ENCODE measurements at places on chromosomes 3 and 15.

DNA sequence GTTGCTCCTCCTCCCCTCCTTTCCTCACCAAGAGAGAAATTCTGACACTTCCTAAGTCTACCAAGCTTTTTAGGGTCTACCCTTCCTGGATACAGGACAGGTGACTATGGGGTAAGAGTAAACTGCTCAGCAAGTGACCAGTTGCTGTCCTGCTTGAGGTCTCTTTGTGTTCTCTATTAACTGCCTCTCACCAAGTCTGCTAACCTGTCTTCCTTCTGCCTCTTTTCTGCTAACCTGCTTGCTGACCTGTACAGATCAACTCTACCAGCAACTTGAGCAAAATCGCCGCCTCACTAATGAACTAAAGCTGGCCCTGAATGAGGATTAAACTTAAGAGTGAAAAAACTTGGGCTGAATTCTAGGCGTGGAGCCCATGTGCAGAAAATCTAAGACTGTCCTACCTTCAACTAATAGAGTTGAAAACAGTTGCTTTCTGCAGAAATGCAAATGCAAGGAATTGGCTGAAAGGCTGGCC lies 27.1 kb downstream of the TPM1 start:
- no peak for DNase-seq

GRCh38 chr15:68372291-68372811 lies 59.6 kb downstream of the ITGA11 start:
- DNase-seq: no peak

GRCh38 chr3:117252208-117252607 lies 542.6 kb downstream of the TUSC7 start:
- no peak for DNase-seq

GRCh38 chr3:32882189-32882588 lies 64.4 kb downstream of the TRIM71 start:
- no peak for DNase-seq

GRCh38 chr3:107441617-107442016 lies 64.4 kb downstream of the CCDC54 start:
- no peak for DNase-seq

DNA sequence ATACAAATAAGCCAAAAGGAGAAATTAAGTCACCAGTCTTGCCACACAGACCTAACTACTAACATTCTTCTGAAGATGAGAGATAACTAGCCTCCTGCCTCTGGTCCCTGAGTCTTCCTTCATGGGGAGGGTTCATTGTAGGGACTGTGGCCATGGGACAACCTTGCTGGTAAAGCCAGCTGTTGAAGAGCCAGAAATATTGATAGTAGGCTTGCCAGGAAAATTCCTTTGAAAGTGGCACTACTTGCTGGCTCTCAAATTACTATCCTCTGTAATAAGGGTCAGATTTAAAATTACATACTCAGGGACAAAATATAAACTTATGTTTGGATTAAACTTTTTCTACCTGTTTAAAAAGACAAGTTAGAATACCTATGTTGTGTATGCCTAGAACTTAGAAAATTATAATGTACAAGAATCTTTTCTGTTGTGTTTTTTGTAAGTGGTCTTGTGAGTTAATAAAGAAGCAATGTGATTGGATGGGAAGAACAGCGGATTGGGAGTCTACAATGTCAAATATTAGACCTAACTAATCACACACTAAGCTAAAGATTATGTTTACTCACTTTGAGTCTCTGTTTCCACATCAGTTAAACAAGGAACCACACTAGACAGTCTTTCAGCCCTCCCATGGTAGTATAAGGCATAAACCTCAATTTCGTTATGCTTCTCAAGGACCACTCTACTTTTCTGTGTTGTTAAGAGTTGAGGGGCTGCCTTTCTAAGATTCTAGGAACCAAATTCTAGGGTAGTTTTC lies 60.0 kb upstream of the TRIM71 start:
- no peak for DNase-seq

GRCh38 chr3:31442755-31443154 lies 90.0 kb upstream of the STT3B start:
- DNase-seq: no peak

- no peak for DNase-seq
Measured at GRCh38 chr3:63857311-63857710, 6.3 kb downstream of the THOC7 start.

DNA sequence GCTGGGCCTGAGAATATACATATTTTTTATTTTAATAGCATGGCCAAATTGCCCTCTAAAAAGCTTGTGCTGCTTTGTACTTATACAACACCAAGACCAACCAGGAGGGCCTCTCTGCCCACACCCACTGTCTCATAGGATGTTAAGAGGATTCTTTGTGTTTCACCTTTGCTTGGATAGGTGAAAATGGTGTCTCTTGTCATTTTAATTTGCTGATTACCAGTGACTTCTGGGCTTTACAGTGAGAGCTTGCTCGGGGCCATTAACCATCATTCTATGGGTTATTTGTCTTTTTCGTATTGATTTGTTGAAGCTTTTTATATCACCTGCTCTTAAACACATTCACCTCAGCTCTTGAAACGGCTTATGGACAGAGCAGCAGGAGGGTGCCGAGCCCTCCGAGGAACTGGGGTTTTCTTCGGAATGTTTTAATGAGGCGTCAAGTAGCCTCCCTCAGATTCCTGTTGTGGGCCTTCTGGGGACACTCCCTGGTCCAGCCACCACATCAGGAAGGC lies 10.5 kb downstream of the PTH1R start:
- DNase-seq: no peak

DNA sequence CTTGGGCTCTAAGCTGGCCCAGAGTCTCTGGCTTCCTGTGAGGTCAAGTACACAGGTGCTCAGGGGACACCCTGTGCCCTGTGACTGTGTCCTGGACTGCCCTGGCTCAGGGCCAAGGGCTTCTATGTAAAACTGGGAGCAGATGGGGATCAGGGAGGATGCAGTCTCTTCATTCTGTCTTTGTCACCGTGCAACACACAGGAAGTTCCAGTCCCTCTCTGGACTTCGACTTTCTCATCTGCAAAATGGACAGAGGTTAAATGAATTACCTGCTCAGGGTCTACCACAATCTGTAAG lies 61.9 kb upstream of the TLE3 start:
- DNase-seq: no peak

DNA sequence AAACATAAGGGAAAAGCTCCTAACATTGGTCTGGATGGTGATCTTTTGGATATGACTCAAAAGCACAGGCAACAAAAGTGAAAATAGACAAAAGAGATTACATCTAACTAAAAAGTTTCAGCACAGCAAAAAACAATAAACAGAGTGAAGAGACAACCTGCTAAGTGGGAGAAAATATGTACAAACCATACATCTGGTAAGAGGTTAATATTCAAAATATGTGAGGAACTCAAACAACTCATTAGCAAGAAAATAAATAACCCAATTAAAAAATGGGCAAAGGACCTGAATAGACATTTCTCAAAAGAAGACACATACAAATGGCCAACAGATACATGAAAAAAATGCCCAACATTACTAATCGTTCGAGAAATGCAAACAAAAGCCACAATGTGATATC lies 19.0 kb upstream of the NR1I2 start:
- no peak for DNase-seq

DNA sequence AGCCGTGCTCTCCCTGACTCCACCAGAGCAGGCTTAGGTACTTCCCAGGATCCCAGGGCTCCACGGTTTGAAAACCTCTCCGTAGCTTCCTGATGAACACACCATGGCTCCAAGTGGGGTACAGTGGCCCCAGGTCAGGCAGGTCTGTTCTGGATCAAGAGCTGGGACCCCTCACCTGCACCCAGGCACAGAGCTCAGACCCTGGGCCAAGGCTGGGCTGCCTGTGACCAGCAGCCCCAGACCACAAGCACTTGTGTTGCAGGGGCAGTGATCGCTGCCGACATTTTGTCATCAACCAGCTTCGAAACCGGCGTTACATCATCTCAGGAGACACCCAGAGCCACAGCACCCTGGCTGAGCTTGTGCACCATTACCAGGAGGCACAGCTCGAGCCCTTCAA lies 5.3 kb downstream of the SH2D7 start:
- no peak for DNase-seq

DNA sequence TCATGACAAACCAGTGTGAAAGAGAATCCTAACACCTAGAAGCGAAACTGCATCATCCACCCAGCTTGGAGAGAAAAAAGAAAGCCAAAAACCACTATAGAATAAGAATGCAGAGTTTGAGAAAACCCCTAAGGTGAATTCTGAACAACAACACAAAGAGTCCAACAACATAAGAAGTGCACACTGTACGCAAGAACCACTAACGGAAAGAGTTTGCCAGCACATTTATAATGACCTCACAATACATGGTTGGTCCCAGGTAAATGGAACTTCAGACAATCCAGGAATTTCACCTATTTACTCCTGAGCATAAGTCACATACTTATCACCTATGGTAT lies 128.3 kb upstream of the BHLHE40 start:
- no peak for DNase-seq

- no peak for DNase-seq
Measured at GRCh38 chr15:32951736-32952464, 234.1 kb downstream of the GREM1 start.

- no peak for DNase-seq
Measured at GRCh38 chr3:14256046-14256445, 77.4 kb downstream of the LSM3 start.

GRCh38 chr3:119330858-119331257 lies 36.7 kb downstream of the ARHGAP31 start:
- DNase-seq: no peak

DNA sequence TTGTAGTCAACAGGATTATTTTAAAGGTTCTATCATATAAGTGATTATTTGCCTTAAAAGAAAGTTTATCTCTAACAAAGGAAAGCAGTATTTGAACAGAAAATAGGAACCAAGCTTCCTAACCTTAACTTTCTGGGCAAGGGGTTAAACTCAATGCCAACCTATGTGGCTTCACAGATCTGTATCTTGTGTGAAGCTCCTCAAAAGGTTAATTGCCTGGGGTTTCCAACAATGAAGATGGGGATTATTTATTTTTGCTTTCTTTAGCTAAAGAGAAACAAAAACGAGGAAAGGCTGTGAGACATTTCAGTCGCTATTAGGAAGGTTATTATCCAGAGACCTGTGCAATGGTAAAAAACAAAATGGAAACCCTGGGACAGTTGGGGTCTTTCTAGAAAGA lies 1.1 kb upstream of the WDR82 start:
- no peak for DNase-seq

DNA sequence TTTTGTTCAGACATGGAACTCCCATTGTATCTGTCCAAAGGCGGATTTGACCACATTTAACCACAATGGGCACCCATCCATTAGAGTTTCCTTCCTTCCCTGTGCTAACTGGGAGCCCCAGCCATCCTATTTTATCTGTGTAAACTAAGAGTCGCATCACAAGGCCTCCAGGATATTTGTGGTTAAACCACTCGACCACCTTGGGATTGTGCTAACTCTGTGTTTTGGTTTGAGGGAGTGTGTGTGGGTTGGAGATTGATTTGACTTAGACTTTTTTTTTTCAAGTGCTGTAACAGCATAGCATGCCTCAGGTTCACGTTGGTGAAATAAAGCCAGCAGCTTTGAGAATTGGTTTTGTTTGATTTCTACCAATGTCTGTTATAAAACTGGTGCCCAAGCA lies 100.4 kb upstream of the TP63 start:
- no peak for DNase-seq

Data from brain pericyte (primary cell).